ENCODE measurements at places on chromosomes 2 and 18.

- DNase-seq: no peak
Measured at GRCh38 chr2:225002656-225003045, 39.6 kb downstream of the DOCK10 start.

- peak; percentile 84 for DNase-seq
Measured at GRCh38 chr18:75638776-75639471, 211.4 kb upstream of the SMIM21 start.

DNA sequence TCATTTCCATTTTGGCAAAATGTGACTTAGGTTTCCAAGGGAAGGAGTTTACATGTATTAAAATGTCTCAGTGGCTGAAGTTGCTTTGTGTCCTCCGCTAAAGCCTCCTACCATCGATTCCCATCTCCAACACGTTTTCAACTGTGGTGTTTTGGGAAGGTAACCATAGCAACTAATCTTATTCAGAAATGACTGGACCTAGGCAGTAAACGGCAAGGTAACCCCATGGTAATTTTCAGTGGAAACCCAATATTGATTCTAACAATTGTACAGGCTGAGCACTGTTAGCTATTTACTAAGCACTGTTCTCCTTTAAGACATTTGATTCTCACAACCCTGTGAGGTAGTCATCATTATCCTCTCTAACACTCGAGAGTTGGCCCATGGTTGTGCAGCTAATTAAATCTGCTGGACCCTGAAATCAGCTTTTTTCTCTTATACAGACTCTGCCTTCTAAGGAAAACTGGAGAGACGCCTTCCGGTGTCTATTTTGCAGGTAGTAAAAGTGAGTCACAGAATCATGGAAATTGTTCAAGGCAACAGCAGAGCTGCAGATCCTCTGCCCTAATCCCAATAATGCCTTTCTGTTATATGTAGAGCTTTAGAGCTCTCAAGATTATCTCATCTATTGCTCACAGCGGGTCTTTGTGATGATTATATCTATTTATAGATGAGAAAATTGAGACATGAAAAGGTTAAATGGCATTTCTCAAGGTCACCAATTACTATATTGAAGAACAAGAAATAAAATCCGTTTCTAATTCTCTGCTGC, 36.2 kb downstream of the FASTKD2 start:
- DNase-seq: no peak

GRCh38 chr2:24313744-24314632, 46.3 kb downstream of the ITSN2 start:
- DNase-seq: no peak

- no peak for DNase-seq
Measured at GRCh38 chr2:128580988-128581848, 262.6 kb upstream of the HS6ST1 start.

DNA sequence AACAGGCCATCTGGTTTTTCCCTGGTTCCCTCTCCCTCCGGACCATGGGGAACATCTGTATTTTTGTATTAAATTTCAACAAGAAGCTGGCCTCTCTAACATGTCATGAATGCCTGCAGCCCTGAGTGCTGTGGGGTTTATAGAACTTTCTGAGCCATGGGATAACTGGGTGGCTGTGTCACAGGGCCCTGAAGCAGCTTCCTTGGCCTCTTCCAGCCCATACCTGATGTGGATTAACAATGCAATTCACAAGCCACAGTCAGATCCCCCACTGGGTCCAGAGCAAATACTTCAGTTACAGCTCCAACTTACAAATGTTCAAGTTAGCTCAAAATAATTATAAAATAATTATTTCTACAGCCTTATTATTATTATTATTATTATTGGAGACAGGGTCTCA, 307.8 kb upstream of the CELF4 start:
- DNase-seq: no peak

DNA sequence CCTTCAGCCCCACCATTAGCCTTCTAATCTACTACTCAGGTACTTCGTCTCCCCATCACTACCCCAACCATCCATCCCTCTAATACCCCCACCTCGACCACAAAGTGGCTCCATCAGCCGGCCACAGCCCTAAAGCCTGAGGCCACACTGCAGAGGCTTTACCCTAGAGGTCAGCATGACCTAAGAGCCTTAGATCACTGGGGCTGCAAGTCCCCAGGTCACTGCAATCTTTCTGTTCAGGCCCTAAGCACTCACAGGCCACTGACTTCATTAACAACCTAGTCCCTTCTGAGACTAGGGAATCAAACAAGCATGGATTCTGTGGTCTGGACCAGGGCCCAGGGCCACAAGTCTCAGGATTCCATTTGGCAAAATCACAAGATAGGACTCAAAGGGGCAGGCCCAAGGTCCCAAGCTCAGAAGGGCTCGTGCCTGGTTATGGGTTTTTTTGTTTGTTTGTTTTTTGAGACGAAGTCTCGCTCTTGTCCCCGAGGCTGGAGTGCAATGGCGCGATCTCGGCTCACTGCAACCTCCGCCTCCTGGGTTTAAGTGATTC, 37.0 kb upstream of the PKDCC start:
- DNase-seq: no peak

- no peak for DNase-seq
Measured at GRCh38 chr18:54119524-54120019, 104.9 kb downstream of the MBD2 start.

DNA sequence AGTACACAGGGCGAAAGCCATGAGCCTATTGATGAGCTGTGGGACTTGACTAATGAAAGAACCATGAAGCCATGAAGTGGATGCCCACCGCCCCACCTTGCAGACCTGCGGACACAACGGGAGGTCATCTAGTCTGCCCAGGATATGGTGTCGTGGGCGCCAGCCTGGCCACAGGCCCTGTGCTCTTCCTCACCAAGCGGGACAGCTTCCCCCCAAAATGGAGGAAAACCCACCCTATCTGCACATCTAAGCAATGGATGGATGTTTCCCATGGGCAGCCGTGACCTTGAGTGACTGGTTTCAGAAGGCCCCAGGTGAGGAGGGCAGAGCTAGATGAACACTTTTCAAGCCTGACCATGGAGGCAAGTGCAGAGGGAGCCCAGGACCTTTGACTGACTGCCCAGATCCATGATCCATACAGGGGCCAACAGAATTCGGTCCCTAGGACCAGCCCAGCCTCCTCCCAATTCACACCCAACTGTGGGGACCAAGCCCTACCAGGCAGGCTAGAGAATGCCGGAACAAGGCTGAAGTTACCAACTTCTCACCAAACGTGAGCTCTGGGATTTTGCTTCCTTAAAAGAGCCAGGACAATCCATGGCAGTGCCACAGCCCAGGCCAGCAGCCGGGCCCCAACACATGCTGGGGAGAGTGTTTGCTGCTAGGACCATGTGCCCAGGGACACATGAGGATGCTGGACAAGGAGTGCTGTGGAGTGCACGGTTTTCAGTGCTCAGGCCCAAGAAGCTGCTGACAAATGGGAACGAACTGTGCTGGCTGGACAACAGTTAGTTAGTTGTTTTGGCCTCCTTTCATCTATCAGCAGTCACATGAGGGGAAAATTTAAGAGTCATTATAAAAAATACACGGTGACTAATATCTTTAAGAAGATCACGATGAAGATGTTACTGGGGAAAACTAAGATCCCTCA, 249.4 kb downstream of the HDAC4 start:
- peak; percentile 5 for DNase-seq

DNA sequence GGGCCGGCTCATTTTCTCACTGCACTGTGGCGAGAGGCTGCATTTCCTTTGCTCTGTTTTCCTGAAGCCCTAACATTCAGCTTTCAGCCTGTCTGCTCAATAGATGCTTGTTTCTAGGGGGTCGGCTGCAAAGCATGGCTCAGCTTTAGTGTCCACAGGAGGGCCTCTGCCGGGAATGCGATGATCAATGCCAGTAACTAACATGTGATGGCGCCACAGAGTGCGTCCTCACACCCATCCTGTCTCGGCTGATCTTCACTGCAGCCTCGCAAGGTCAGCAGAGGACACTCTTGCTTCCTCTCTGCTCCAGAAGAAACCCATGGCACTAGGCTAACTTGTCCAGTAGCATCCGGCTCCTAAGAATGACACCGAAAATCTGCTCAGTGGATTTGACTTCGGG, 156.4 kb upstream of the PXDN start:
- no peak for DNase-seq

DNA sequence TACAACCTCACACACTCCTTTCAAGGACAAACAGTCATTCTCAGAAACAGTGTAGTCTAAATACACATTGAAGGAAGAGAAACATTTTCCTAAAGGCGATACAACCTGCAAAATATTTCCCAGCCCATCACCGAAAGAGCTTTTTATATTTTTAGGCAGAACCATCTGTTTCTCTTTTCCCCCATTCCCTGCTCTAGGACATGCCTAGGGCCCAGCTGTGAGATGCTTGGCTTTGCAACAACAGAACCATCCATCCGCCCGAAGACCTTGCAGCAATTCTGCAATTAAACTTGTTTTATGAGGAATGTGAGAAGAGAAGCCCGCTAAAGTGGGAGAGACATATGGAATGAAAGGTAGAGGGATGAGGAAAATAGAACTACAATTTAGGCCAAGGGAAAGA, 105.6 kb upstream of the RFX8 start:
- no peak for DNase-seq

DNA sequence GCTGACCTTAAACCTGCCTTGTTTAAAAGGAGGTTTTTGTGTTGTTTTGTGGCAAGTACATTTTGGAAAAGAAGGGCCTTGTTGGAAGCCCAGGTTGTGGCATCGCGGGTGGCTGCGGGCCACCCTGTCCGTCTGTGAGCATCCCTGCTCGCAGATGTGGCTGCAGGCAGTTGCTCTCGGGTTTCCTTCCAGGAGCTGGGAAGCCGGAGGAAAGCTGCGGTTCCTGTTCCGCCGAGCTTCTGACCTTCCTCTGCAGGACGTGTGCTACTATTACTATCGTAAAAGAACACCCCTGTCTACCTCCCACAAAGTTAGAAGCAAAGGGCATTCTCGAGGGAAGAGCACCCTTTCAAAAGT, 766 bp downstream of the MFF start:
- peak; percentile 32 for DNase-seq

DNA sequence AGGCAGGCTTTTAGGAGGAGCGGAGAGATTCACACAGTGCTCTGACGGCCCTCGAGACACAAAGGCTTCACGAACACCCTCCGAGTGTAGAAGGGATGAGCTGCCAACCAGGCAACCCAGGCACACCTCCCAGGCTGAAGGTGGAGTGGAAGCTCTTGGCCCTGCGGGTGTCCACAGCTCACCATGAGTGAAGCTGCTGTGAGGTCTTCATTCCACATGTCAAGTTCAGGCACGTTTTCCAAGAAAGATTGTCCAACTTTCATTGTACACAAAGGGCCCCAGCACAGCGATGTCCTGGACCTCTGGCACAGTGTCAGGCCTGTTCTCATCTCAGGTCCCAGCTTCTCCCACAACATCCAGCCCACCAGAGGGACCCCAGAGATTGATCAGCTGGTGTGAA, 13.4 kb downstream of the PARD6G start:
- no peak for DNase-seq

DNA sequence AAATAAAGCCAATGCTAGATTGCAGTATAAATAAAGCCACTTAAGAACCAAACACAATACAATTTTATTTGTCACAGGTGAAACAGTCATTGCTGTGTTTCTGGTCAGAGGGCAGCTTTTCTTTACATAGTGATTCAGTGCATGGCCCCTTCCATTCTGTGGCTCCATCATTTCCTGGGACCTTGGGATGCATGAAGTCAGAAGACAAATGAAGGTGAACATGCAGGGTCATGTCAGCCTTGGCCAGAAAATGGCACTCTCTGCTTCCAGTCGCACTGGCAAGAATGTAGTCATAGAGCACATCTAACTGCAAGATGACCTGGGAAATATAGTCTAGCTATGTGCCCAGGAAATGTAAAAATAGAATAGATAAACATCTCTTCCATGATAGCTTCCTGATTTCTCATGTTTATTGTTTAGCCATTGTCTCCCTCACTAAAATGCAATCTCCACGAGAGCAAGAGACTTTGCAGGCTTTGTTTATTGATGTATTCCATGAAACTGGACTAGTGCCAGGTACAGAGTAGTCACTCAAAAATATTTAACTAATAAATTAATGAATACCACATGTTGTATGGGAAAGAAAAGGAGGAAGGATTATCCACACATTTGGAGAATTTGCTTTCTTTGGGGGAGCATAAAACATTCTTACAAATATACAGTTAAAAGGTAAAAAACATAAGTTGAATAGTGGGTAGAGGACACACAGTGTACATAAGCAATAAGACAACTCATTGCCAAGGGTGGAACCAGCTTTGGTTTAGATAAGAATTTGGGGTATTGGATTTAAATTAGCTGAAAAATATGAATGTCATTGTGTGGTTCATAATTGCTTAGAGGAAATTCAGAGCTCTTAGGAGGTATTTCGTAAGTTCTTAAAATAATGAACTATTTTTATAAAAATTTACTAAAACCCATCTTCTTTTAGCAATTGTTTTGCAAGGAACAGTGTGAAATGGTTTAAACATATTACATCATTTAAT, 343.8 kb downstream of the PID1 start:
- no peak for DNase-seq
